Stimulated activated CD4-positive, alpha-beta T cell treated with anti-CD3 and anti-CD28 coated beads, Interleukin-4, amount 100 ng/mL, for 1 hour (primary cell): ENCODE measurements at places on chromosomes 16 and 17.
A peak's percentile ranks its signal among the peaks of the same experiment; 100 is the strongest.

- no peak for DNase-seq
Observed at GRCh38 chr17:37446027-37446426, 39.3 kb downstream of the TADA2A start.

DNA sequence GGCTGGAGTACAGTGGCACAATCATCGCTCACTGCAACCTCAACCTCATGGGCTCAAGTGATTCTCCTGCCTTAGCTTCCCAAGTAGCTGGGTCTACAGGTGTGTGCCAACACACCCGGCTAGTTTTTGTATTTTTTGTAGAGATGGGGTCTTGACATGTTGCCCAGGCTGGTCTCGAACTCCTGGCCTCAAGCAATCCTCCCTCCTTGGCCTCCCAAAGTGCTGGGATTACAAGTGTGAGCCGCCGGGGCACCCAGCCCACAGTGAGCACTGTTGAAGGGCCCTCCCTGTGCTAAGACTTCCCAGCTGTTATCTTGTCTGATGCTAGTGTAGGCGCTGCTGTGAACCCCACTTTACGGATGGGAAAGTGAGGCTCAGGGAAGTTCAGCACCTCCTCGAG is 8.0 kb downstream of the CASKIN1 start:
- DNase-seq: no peak

DNA sequence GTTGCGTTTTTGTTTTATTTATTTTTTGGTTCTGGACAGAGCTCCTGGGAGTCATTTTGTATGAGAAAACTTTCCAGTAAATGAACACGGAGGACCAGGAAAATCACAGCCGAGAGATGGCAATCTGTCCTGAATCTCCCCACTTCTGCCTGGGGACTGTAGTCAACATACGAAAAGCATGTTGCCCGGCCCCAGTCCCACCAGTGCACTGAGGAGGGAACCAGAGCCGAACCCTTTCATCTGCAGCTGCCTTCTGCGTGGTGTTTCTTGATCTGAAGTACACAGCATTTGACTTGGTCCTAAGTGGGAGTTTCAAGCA is 18.9 kb downstream of the SNX11 start:
- no peak for DNase-seq

DNA sequence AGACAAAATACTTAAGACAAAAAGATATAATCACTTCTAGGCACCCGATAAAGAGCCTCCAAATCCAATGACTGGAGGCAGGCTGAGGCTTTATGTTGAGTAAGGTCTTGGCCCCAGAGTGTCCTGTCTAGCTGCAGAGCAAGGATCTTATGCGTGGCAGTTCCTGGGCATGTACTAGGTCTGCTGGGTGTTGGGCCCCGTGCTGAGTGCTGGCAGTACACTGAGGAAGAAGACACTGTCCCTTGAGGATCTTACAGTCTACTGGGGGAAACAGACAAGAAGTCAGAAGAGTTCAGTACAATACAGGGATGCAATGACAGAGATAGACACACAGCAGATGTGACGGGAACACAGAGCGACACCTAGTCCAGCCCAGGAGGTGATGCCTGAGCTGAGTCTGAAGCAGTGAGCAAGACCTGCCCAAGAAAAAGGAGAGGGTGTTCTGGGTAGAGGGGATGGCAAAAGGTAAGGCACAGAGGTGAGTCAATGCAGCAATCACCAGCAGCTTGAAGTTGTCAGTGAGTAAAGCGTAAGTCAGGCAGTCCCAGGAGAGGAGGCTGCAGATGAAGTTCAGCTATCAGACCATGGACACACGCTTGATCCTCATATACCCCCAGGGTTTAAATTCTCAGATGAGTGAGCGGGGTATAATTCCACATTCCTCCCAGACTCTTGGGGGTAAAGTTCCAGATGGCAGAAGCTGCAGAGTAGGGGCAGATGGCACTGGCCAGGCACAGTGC is 18.1 kb downstream of the MAP3K14 start:
- no peak for DNase-seq

DNA sequence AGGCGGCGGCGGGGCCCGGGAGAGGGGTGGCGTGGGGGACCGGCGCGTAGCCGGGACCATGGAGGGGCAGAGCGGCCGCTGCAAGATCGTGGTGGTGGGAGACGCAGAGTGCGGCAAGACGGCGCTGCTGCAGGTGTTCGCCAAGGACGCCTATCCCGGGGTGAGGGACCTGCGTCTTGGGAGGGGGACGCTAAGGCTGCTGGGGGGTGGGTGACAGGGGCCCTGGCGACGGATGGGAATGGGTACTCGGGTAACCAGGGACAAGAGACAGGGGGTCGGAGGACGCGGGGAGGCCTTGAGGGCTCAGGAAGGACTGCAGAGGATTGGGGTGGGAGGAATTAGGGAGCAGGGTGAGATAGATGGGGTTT is 243 bp downstream of the RND2 start:
- DNase-seq: no peak

DNA sequence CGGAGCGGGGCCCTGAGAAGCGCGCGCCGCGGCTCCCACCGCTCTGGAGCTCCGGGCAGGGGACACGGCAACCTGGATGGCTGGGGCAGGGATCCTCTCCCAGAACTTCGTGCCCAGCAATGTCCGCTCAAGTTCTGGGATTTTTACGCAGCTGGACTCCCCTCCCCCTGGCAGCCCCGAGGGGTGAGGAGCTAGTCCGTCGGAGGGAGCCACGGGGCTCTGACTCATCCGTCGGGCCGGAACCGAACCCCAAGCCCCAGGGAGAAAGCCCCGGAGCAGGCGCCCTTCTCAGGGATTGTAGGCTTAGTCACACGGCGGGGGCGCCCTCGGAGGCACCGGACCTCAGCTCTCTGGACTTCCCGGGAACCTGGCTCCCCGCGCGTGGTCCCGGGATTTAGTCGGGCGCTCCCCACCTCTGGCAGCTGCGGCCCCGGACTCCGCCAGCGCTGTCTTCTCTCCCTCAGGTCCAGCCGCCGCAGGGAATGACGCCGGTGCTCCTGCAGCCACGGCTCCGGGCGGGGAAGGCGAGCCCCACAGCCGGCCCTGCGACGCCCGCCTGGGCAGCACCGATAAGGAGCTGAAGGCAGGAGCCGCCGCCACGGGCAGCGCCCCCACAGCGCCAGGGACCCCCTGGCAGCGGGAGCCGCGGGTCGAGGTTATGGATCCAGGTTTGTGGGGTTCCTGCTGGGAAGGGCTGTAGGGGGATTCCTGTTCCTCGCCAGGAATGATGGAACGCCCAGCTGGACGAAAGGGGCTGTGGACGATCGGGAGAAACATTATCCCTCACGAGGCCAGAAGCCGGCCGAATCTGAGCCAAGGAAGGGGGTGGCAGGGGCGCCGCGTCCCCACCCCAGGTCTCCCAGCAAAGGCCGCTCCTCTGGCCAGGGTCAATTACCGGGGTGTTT is 830 bp downstream of the SPHK1 start:
- peak; percentile 55 for DNase-seq

DNA sequence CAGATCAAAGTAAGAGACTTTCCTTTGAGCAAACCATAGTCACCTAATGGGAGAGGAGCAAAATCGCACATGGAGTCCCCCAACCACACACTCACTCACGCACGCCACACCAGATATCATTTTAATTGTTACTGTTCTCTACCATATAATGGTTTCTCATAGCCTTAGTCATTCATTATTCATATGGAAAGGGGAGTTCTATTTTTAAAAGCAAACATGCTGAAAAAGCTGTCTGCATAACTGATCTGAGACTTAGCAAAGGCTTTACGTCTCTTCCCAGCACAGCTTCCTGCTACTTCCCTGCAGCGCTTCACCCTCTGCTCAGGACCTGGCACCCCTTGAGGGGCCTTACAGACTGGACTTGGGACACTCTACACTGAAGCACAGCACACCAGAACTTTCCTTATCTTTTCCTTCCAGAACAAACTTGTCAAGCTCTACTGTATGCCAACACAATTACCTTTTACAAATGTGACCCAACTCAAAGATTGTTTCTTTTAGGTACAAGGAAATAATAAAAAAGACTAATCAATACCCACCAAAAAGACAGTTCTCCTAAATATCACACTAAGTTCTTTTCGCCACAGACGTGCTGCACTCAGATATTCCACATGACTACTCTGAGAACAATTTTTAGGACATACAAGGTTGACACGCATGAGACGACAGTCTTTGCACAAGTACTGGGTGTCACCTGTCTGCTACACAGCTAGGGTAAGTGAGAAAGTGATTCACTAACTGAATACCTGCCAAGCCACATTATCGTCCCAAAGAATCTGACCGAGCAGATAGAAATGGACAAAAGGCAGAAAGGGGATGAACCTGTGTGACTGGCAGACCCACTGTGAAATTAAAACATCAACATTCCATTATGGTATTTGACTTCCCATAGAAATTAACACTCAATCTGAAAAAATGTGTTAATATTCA is 21.5 kb downstream of the SRP68 start:
- no peak for DNase-seq

GRCh38 chr17:80876950-80877728 is 114.5 kb upstream of the CHMP6 start:
- peak; percentile 71 for DNase-seq

GRCh38 chr16:56787167-56787566 is 57.2 kb downstream of the NUP93 start:
- DNase-seq: no peak

- DNase-seq: peak; percentile 50
Observed at GRCh38 chr17:27807567-27808470, 7.5 kb upstream of the NOS2 start.
